ENCODE measurements at places on chromosomes 2 and 18.

- DNase-seq: no peak
These were observed 1228.3 kb upstream of the FAM98A start for GRCh38 chr2:34827398-34827797.

DNA sequence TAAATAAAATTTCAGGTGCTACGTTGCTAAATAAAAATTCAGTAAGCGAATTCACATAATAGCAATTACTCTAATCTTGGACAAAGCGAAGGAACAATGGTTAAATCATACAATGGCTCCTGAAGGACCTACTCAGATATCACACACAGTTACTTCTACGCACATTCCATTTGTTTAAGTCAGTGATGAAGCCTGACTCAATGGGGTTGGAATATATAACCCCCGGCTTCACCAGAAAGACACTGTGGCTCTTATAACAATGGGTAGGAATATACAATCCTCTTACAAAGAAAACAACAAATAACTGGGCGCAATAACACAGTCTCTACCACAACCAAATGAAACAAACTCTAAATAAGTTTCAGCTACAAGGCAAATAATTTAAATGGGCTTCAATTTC lies 349.5 kb downstream of the IRS1 start:
- no peak for DNase-seq

DNA sequence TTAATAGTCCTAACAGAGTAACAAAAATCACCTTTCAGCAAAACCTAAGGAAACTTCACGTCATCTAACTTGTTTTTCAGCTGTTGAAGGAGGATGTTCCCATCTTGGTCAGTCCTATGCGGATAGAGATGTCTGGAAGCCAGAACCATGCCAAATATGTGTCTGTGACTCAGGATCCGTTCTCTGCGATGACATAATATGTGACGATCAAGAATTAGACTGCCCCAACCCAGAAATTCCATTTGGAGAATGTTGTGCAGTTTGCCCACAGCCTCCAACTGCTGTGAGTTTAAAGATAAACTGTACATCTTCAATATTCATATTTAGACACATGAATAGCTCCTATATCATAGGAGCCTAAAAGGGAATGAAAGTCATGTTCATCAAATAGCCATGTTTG lies 10.5 kb downstream of the COL3A1 start:
- DNase-seq: no peak

DNA sequence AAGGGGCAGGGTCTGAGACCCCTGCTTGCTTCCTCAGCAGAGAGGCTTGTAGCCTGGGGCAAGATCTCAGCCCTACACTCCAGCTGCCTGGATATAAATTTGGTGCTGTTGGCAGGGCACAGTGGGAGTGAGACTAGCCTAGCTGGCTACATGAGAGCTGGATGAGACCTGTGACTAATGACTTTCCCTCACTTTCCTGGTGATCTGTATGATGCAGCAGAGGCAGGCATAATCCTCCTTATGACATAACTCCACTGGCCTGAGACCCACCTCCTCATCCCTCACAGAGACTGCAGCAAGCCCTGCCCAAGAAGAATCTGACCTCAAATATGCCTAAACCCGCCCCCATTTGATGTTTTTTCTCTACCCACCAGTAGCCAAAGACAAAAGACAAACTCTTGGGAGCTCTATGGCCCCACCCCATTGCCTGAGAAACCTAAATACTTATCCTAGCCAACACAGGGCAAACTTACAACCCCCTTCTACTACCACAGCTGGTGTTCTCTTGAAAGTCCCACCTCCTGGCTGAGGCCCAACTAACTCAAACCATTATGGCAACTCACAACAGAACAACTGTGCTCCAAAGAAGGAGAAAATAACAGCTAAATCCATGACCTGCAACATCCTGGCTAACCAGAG lies 102.7 kb downstream of the NR4A2 start:
- no peak for DNase-seq

DNA sequence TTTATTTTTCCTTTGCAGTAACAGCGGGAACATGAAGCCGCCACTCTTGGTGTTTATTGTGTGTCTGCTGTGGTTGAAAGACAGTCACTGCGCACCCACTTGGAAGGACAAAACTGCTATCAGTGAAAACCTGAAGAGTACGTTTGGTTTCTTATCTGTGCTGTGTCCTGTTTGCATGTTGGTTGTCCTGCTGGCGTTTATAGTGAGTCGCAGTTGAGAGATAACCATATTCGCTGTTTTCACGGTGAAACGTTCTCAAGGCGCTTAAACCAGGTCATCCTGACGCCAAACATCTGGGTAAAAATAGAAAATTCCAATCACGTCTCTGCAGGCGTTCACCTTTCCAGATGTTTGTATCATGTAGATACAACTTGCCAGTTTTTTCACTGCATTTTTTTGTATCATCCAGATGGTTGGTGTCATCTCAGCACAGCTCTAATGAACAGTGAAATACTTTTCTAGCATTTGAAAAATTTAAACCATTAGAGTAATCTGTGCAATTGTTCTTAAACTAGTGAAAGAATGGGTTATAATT lies 21.2 kb downstream of the CLUL1 start:
- no peak for DNase-seq

GRCh38 chr2:1990724-1991123 lies 246.4 kb upstream of the PXDN start:
- peak; percentile 93 for DNase-seq

- DNase-seq: no peak
These were observed 6.5 kb upstream of the TMEM182 start for GRCh38 chr2:102755284-102755683.

DNA sequence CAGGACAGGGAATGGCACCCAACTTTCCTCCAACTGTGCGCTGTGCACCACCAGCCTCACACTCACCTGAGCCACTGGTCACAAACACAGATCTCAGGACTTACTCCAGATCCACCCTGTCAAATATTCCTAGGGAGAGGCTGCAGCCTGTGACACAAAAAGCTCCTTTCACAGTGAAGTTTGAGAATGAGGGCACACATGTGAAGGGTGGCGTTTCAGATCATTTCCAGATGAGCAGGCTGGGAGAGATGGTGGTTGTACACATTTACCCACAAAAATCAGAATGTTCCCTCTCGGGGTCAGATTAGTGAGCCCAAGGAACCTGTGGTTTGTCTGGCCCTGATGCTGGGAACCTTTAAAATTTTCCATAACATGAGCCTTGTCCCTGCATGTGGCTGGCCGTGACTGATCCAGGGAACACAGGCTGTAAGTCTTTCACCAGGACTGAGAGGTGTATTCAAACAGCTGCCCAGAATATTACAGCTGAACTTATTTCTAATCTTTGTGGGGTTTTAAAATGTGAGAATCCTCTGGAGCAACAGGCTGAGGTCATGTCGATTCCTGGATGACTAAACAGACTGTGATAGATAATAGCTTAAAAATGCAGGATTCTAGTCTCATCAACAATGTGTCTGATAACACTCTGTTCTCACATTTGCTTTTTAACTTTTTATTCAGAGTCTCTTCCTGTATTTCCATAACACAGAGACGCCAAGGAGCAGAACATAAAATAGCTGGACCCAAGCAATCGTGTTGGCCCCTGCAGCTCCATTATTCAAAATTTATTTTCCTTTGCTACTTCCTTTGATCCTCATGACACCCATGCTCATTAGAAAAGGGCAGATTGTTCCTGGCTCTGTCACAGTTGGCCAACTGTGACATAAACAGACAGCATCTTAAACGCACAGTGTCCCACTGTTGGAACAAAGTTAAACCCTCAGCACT lies 35.5 kb downstream of the IL1R2 start:
- DNase-seq: no peak

- DNase-seq: peak; percentile 59
These were observed 1.1 kb downstream of the UXS1 start for GRCh38 chr2:106192752-106193689.

DNA sequence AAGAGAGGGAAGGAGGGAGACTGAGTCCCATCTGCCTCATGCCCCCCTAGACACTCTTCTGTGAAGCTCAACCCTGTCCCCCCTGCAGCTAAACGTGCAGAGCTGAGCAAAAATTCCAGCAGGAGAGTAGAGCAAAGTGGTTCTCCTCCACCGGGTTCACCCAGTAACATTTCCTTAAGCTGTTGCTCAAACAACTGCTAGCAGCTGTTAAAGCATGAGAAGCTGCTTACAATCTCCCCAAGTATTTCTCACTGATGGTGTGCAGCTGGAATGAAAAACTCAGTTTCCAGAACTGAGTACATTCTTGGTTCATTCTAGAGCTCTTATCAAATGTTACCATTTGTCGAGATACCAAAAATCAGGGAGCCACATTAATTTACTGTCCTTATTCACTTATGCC lies 92.3 kb downstream of the STK39 start:
- DNase-seq: peak; percentile 14

GRCh38 chr18:68722821-68723220 lies 7.9 kb upstream of the TMX3 start:
- DNase-seq: no peak

DNA sequence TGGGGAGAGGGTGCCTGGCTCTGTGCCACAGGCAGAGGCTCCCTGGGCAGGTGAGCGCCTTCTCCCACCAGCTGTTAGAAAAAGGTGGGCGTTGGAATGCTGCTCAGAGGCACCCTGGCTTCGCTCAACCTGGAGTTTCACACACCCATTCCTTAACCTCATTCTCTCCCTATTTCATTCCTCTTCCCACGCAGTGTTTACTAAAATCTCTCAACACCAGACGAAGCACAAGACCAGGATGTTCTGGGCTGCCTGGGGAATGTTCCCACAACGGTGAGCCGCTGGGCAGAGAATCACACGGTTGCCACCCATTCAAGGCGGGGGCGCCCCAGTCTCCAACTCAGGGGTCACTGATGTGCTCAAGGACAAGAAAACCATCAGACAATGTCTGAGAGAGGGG lies 64.5 kb downstream of the TGFA start:
- no peak for DNase-seq

GRCh38 chr2:54287532-54287931 lies 31.5 kb upstream of the TSPYL6 start:
- DNase-seq: no peak

DNA sequence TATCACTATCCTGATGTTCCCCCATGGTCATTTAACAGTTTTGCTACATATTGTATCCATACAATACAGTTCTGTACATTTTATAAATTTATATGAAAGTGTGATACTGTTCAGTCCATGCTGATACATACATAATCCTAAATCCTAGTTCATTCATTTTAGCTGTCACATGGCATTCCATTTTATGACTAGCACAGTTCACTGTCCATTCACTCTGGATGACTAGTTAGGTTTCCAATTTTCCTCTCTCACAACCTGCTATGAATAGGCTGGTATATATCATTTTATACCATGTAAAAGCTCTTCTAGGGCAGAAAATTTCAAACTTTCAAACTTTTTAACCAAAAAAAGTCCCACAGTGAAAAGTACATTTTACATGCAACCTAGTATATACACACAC lies 15.2 kb downstream of the SMAD2 start:
- DNase-seq: no peak

- no peak for DNase-seq
These were observed 92.4 kb upstream of the LCLAT1 start for GRCh38 chr2:30354621-30355020.

GRCh38 chr2:126106006-126106405 lies 550.0 kb upstream of the GYPC start:
- DNase-seq: no peak
